ENCODE measurements at places on chromosomes 3 and 15. TPM values are rescaled to one million over a fixed set of nuclear protein-coding genes. Genes with fewer than 3 reads are reported as not detected.

- DNase-seq = no peak
Measured at GRCh38 chr3:8645712-8646111, 1.1 kb upstream of the SSUH2 start.

DNA sequence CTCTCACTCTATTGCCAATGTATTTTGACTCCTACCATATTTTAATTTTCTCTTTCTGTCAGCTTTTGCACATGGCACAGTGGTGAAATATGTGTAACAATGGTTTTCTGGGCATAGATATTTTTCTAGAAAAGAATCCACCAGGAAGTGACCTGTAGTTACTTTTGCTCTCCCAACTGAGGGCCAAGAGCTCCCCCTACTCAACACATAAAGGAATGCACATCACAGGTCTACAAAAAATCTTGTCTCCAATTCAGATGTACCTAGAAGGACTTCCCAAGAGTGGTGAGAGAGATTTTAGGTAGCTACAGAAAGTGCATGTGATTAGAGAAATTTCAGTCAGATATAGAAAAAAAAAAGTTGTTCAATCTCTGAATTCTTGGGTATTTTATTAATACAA, 15.6 kb downstream of the CPA3 start:
- DNase-seq = no peak

GRCh38 chr3:193970773-193971206, 165.2 kb upstream of the HES1 start:
- no peak for DNase-seq

GRCh38 chr3:115111632-115112031, 35.5 kb downstream of the ZBTB20 start:
- DNase-seq = no peak

SCN11A gene
- 0.27 TPM for total RNA-seq

DNA sequence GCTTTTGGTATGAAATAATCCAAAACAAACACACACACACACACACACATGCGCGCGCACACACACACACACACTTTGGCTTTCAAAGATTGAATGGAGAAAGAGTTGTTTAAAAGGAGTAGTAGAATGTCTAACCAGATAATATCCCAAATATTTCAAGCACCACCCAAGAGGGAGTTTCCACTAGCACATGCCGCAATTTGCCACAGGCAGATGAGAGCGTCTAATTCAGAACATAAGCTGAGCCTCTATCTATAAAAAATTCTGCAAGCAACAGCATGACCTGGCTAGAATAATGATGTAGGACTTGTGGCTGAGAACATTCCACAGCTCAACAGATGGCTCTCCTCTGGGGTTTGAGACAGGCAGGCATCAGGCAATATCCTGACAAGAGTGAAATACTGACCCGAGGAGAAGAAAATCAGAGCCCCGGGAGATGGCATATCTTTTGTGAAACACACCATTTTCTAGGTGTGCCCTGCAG, 302.5 kb upstream of the GADL1 start:
- no peak for DNase-seq

DNA sequence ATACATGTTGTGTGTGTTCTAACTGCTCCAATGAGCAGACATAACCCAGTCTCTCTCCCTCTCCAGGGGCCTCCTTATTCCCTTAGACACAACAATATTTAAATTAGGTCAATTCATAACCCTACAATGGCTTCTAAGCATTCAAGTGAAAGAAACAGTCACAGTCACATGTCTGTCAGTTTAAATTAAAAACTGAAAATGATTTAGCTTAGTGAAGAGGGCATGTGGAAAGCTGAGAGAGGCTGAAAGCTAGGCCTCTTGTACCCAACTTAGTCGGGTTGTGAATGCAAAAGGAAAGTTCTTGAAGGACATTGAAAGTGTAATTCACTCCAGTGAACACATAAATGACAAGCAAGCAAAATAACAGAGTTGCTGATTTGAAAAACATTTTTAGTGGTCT, 1519.6 kb downstream of the OTOL1 start:
- no peak for DNase-seq

INO80 gene
- 26.7 TPM for total RNA-seq

PLA2G4D gene
- not detected for total RNA-seq

MYRIP gene
- 0.04 TPM for total RNA-seq

DNA sequence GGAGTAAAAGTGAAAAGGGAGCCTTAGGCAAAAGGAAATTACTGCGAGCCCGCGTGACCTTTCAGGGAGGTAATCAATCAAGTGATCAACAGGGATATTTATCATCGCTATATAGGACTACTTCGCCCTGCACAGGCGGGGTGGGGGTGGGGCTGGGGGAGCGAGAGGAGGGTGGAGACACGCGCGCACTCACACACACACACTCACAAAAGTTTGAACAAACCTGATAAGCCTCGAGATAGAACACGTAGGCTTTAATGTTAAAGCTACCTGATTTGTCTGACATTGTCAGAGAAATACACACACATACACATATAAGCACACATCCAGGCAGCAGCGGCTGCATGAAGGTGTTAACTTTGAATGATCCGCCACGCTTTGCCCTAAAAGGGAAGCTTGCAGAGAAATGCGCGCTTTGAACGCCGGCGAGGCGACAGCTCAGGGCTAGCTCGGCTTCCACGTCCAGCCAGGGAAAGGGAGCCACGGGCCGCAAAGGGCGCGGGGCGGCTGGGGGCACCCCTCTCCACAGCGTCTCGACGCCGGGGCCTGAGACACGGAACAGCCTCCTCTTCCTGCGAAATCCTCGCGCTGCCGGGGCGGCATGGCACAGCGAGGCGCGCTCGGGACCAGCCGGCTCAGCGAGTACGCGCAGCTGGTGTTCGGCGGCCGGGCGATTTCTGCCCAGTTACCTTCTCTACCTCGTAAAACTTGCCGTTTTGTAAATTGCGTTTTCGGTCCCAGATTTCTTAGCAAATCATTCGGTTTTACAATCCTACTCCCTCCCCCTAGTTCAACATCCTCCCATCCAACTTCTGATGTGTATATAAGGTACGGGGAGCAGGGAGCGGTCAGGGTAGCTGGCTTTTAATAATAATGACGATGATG, 4.8 kb upstream of the MECOM start:
- DNase-seq = no peak

ITGA11 gene
- 6.2 TPM for total RNA-seq
